ENCODE measurements at places on chromosomes 16 and 17.
A peak's percentile ranks its signal among the peaks of the same experiment; 100 is the strongest.

DNA sequence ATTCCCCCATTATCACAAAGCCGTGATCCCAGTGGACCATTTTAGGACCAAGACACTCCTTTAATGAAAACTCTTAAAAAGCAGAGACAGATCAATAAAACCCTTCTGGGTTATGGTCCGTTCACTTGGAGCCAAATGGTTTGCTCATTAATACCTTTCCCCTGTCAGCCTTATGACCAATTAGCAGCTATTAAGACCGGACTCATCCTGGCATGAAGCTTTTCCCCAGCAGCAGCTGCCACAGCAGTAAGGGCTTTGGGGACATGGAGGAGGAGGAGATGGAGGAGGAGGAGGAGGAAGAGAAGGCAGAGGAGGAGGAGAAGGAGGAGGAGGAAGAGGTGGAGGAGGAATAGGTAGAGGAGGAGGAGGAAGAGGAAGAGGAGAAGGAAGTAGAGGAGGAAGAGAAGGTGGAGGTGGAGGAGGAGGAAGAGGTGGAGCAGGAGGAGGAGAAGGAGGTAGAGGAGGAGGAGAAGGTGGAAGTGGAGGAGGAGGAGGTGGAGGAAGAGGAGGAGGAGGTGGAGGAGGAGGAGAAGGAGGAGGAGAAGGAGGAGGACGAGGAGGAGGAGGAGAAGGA, 50.1 kb upstream of the IRX3 start:
- DNase-seq: no peak

- DNase-seq: no peak
Measured at GRCh38 chr17:83175119-83175821, 95.9 kb downstream of the METRNL start.

DNA sequence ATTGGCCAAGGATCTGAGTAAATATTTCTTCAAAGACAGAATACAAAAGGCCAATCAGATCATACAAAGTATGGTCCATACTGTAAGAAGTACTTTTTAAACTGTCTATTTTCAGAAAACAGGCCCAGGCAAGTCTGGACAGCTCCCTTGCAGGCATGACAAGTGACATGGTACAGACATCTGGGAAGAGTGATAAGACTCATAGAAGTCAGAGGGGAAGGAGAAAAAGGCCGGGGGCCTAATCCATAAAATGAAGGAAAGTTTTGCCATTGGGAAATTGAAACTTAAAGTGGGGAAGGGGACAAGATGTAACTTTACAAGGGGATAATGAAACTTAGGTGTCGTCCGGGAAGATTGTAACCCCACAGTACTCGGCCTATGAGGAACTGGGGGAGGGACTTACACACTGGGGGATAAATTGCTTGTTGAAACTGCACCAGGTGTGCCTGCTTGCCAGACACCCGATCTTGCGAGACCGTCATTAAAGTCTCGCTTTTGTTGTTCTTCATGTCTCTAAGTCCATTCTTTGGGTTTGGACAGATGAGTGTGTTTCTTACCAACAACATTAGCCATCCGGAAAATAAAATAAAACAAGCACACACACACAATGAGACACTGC, 684.0 kb downstream of the CDH11 start:
- no peak for DNase-seq

DNA sequence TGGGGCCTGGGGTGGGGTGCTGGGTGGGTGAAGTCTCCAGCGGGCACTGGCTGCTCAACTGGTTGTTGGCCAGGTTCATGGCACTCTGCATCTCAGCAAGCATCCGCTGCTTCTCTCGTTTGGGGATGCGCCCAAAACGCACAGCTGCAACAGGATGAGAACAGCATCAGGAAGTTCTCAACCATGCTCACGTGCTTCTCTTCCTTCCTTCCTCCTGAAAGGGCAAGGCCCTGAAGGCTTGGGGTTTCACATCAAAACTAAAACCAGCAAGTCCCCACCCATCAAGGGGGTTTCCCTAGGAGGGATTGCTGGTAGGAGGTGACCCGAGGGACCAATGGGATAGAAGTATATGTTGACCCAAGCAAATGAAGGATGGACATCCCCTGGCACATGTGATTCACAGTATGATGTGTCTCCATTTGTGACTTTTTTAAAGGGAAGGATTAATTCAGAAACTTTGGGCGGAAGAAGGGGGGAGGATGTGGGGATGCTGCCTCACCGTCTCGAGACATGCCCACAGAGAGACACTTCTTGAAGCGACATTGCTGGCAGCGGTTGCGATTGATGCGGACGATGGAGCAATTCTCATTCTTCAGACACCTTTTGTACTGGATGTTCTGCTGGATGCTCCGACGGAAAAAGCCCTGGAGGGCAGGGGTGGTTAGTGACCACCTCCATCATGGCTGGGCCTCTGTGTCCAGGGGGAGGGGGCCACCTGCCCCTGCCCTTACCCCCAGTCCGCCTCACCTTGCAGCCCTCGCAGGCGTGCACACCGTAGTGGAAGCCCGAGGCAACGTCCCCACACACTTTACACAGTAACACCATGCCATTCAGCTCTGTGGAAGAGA, 4.2 kb downstream of the NR1D1 start:
- DNase-seq: peak; percentile 44

DNA sequence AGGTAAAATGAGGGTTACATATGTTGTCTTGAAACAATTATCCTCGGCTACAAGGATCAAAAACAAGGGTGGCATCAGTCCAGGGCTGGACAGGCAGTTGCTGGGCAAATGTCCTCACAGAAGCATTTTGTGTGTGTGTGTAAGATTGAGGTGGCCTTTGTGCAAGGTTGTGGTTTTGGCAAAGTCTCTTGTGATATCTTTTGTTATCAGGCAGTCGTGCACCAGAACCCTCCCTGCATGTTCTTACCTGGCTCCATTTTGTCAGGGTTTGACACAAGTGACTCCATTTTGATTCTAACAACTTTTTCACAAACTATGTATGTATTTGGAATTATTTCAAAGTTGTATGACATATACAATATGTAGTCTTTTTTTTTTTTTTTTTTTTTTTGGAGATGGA, 20.0 kb downstream of the CHAD start:
- DNase-seq: no peak

DNA sequence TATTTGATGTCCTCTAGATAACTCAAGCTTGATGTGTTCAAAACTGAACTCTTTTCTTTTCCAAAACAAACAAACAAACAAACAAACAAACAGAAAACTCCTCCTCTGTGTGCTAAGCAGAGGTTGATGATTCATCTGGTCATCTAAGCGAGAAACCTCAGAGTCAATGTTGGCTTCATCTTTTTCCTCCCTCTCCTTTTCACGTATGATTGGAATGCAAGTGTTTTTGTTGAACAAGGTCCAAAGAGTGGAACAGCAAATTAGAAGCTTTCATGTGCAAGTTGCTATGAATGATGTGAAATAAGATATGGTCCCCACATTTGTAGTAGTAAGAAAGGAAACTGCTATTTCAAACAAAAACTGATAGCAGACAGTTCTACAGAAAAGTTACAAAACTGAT, 52.5 kb downstream of the TBX4 start:
- DNase-seq: no peak

DNA sequence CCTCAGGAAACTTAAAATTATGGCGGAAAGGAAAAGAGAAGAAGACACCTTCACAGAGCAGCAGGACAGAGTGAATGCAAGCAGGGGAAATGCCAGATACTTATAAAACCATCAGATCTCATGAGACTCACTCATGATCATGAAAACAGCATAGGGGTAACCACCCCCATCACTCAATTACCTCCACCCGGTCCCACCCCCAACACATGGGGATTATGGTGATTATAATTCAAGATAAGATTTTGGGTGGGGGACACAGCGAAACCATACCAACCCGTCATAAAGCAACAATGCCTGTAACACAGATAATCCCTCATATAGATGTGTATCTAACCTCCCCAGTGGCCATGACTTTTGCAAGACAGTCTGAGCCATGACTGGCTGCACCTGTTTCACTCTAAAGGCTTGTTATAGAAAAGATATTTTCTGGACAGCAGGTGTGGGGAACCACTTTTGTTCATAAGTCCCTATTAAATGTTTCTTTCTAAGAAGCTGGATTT, 7.0 kb upstream of the GSDMA start:
- no peak for DNase-seq

GRCh38 chr16:56889206-56889605, 24.2 kb downstream of the SLC12A3 start:
- DNase-seq: no peak

Data from head of caudate nucleus (tissue), 42 donors.